ENCODE measurements at places on chromosomes 6 and 20.

- no peak for DNase-seq
Measured at GRCh38 chr20:50188287-50188688, 2.3 kb upstream of the CEBPB start.

- no peak for DNase-seq
Measured at GRCh38 chr20:15889061-15889460, 684.2 kb downstream of the KIF16B start.

GRCh38 chr6:148082696-148083095 lies 259.9 kb upstream of the SASH1 start:
- DNase-seq: no peak

- no peak for DNase-seq
Measured at GRCh38 chr20:51350941-51351631, 191.4 kb downstream of the NFATC2 start.
